AG10803 (cell line): ENCODE measurements at places on chromosomes 3 and 15.
A peak's percentile ranks its signal among the peaks of the same experiment; 100 is the strongest.

- DNase-seq, result no peak
Measured at GRCh38 chr3:194383276-194383940, 13.9 kb upstream of the LRRC15 start.

- DNase-seq, result no peak
Measured at GRCh38 chr15:92579931-92580470, 75.6 kb downstream of the FAM174B start.

GRCh38 chr3:187960820-187961219, 193.1 kb upstream of the LPP start:
- DNase-seq, result peak; percentile 59

DNA sequence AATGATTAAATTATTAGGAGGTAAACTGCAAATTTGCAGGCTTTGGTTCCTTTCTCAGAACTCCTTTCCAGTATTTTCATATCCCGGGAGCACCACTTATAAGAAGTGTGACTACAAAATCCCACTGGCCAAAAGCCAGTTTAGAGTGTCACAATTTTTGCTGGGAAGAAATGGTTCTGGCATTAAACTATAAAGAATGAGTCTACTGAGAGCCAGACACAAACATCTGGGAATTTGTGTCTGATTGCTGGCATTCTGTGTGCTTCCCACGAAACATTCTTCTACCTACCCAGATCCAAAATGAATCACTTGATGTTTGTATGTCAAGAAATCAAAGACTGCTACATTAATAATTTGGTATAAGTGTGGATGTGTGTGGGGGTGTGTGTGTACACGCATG, 82.8 kb downstream of the DUT start:
- peak; percentile 98 for DNase-seq

- peak; percentile 3 for DNase-seq
Measured at GRCh38 chr3:40876496-40876895, 322.8 kb upstream of the CTNNB1 start.

GRCh38 chr3:149542375-149543312, 68.1 kb downstream of the TM4SF4 start:
- no peak for DNase-seq

DNA sequence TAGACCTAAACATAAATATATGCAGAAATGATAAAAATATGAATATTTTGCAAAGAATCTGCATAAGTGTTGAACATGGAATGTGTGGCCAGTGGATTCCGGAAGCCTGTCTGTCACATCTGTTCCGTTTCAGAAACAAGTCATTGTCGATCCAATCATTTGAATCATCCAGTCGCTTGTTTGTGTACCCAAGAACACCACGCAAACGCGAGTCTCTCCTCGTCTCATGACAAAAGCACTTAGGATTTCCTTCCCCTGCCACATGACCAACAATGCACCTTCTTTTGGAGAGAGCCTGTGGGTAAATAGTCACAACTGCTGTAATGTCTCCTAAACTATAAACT, 80.2 kb downstream of the FMN1 start:
- DNase-seq, result peak; percentile 36

DNA sequence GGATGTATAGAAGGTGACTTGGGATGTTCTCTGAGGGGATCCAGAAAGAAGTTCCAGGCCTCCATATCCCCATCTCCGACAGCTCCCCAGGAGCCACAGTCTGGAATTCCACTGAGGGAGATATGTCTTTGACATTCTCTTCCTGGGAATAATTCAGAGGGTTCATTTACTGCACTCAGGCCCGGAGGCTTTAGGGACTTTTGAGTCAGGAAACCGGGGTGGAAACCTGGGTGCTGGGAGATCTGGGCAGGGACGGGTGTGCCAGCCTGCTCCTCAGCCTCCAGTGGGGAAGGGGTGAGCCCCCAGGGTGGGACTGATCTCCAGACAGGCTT, 147.7 kb downstream of the SMAD6 start:
- DNase-seq, result no peak

GRCh38 chr15:51782357-51782896, 31.0 kb downstream of the TMOD2 start:
- DNase-seq, result no peak

DNA sequence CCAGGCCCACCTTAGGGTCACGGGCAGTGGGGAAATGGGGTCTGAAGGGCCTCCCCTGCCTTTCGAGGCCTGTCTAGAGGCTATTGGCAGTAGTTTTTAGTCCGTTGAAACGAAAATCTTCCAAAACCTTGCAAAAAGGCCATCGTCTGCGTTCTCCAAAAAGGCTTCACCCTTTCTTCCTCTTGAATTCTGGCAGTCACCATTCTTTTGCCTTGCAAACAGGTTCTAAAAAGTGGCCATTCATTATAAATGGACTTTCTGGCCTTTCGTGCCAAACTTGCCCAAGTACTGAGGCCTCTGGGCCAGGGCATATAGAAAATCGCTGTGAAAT, 367 bp upstream of the TARS3 start:
- no peak for DNase-seq

DNA sequence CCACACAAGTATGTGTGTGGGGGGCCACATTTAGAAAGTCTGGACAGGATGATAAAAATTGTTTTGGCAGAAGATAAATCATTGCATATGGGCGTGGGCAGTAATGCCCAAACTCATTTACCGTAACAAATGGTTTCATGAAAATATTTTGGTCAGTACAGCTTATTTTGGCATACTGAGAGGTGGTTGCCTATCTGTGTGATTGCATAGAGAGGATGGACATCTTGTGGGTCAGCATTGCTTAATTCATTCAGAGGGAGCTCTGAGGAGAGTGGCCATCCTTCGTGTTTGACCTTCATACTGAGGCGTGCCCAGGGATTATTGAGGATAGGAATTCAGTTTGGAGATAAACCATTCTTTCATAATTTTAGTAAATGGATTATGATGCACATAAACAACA, 162.5 kb downstream of the GAP43 start:
- peak; percentile 67 for DNase-seq

- DNase-seq, result peak; percentile 56
Measured at GRCh38 chr15:66946578-66947164, 118.7 kb upstream of the SMAD3 start.

DNA sequence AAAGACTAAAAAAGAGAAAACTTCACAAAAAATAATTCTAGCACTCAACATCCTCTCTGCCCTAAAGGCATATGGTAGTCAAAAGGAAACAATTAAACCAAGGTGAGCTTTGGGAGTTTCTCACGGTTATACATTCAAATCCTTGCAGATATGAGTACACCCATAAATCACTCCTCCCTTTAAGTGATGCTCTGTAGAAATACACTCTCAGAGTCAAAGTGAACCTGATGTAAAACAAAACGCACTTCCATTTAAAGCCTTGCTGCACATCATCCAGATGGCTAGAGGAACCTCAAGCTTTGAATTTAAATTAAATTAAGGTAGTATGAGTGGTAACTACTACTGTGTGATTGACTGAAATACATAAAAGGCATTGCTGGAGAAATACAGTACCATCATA, 36.0 kb upstream of the AADAC start:
- no peak for DNase-seq

- no peak for DNase-seq
Measured at GRCh38 chr3:15183011-15183410, 23.0 kb upstream of the CAPN7 start.

GRCh38 chr3:64031540-64032508, 8.5 kb upstream of the PSMD6 start:
- no peak for DNase-seq

DNA sequence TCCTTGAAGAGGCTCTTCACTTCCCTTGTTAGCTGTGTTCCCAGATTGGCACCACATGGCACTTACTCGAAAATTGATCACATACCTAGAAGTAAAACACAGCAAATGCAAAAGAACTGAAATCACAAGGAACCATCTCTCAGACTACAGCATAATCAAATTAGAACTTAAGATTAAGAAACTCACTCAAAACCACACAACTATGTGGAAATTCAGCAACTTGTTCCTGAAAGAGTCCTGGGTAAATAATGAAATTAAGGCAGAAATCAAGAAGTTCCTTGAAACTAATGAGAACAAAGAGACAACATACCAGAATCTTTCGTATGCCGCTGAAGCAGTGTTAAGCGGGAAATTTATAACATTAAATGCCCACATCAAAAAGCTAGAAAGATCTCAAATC, 566.3 kb upstream of the TGFBR2 start:
- DNase-seq, result no peak

DNA sequence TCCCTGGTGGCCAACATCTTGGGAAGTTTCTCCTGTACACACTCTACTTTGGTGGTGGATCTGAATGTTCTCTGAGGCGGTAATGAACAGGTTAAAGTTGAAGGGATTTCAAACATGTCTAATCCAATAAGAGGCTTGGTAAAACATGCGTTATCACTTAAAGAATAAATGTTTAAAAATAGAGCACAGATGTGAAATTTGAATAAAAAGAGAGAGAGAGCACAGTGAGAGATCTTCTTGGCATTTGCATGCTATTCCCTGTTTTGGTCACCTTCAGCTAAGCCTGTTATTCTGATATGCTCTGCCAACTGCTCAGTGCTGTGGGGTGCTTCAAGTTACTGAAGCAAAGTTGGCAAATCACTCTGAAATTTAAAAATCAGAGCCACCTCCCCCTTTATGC, 237.7 kb upstream of the WNT5A start:
- peak; percentile 10 for DNase-seq

DNA sequence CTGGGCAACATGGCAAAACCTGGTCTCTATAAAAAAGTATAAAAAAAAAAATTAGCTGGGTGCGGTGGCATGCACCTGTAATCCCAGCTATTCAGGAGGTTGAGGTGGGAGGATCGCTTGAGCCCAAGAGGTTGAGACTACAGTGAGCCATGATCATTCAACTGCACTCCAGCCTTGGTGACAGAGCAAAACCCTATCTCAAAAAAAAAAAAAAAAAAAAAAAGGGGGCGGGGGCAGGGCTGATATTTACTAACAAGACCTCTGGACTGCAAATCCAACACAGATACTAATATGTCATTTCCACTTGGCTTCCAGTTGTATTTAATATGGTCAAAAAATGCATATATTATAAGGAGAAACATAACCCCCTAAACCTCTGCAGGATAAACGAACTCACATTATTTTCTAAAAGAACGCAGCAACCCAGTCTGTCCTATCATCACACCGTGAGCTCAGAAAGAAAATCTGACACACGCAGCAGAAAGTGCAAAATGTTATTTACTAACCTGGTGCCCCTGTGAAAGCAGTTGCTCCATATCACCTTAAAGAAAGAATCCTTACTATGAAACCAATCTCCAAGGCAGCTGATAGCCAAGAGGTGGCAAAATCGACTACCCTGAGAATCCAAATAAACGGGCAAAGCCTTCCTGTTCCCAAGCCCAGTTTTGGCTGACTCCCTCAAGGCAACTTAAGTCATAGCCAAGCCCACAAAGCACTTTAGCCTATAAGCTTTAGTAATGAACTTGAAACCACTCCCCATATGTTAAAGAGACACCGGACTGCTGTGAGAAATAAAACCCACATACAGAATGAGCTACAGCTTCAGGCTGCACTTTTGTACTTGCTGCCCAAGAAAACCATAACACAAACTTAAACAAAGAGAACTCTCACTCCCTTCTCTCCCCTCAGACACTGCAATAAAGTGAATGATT, 39.3 kb downstream of the PLD1 start:
- peak; percentile 68 for DNase-seq

DNA sequence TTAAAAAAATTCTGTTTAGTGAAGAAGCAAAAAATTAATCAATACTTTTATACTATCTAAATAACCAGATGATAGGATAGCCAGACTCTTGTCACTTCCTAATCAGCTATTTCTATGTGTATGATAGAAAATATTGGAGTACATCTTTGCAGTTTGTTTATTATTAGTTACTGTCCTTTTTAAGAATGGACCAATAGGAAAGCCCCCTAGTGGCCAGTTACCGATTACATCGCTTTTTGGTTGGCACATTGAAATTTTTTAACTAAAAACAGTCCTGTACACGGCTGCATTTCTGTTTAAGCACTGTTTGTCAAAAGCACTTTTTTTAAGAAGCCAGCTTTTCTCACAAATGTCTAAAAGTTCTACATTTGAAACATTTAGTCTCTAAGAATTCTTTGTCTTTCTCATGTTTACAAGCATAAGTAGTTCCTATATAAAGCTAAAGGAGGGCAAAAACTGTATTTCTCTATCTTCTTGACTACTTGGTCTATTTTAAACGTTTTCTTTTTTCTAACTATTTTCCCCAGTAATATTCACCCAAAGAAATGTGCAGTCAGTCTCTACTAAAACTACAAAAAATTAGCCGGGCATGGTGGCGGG, 253.2 kb upstream of the LRTM1 start:
- DNase-seq, result peak; percentile 65

DNA sequence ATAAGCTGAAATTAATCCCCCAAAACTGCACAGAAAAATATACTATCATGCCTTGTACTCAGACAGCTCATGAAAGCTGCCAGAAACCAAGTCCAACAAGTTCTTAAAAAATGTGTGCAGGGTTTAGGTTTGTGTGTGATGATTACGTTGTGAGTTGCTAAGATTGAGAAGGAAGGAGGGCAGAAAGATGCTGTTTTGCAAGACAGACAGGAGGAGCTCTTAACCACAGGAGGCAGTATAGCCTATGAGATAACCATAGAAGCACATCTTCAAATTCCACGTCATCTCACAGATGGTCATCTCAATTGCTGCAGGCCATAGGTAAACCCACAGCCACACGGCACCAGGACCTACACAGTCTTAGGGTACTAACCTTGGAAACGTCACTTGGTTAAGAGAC, 191.9 kb downstream of the STT3B start:
- peak; percentile 5 for DNase-seq

DNA sequence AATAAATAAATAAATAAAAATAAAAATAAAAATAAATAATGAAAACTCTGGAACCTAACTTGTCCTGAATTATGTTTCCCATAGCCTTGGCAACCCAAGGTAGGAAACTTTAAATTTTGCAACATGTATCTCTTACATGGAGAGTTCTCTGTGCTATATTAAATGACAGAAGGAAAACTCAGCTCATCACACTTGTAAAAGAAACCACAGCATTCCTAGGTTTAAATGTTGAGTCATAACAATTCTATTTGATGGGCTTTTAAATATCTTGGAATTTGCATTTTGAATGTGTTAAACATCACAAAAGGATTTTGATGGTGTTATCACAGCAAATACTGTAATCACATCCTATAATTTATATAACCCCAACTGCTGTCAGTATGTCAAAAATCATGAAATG, 144.2 kb downstream of the LRTM1 start:
- DNase-seq, result peak; percentile 56

GRCh38 chr15:49898575-49899283, 220.3 kb downstream of the ATP8B4 start:
- DNase-seq, result peak; percentile 11

DNA sequence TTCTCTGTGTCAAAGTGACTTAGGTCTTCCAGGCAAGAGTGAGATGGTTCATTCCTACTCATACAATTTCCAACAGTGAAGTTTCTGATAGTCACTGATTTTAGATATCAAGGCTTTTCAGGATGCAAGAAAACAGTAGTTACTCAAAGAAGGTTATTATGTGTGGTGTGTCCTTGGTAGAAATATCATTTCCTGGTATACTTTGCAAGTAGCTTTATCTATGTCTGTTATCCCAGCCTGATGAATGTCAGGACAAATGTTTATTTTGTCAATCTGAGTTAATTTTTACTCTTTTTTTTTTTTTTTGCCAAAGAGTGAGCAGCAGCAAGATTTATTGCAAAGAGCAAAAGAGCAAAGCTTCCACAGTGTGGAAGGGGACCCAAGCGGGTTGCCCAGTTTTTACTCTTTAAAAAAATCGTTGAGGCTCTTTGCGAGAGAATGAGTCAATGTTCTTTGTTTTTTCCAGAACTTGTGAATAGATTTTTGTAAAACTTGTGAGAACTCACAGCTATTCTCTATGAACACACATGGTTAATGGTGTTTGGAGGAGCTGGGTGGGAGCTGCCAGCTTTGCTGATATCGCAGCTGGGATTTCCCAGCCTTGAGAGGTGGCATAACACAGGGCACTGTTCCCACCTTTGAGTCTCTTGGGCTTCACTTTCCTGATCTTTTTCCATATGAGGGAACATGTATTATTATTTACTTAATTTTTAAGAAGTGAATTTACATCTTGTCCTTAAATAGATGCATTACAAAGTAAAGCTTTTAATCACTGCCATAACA, 51.9 kb downstream of the SV2B start:
- no peak for DNase-seq
